NCI-H2171 (cell line): ENCODE measurements at places on chromosomes 4 and X.

- no peak for DNase-seq
Measured at GRCh38 chr4:80073473-80074008, 512 bp upstream of the ANTXR2 start.

- DNase-seq, result no peak
Measured at GRCh38 chrX:85611926-85612325, 232.5 kb upstream of the POF1B start.

DNA sequence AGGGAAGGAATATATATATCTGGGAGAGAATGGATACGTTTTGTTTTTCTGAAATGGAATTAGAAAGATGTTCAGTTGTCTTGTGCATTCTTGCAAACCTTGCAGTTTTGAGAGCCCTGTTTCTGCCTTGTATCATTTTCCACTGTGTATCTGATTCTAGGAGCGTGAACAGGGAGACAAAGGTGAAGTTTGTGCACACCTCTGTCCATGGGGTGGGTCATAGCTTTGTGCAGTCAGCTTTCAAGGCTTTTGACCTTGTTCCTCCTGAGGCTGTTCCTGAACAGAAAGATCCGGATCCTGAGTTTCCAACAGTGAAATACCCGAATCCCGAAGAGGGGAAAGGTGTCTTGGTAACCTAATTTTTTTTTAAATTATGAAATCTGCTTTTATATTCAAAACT lies 17.7 kb downstream of the PGM2 start:
- DNase-seq, result no peak

DNA sequence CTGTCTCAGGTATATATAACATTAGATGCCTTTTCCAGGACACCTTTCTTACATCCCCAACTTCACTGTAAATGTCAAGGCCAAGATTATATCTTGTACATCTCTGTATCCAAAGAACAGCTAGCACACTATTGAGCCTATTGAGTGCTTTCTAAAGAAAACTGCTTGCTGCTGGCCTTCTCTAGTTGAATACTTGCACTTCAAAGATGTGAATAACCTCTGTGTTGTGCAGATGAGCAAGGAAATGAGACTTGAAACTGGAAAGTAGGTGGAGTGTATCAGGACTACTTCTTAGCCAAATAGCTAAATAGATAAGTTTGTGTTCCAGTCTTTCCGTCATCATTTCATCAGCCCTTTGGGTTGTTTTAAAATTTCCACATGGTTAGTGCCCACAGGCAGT lies 704.4 kb upstream of the AMOT start:
- DNase-seq, result no peak

DNA sequence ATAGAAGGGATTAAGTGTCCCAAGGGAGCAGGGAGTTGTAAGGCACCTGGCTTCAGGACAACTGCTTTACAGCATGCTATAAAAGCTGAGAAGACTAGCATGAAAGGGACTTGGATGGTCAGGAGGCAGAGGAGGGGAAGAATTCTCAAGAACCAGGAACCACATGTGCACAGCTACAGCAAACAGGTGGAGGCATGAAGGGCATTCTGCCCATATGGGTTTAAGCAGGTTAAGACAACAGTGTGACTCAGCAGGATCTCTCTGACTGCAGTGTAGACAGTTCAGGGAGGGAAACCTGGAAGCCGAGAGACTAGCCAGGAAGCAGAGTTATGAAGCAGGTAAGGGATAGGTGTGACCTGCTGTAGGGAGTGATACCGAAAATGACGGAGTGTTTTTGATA lies 117.0 kb downstream of the DHRSX start:
- DNase-seq, result no peak

DNA sequence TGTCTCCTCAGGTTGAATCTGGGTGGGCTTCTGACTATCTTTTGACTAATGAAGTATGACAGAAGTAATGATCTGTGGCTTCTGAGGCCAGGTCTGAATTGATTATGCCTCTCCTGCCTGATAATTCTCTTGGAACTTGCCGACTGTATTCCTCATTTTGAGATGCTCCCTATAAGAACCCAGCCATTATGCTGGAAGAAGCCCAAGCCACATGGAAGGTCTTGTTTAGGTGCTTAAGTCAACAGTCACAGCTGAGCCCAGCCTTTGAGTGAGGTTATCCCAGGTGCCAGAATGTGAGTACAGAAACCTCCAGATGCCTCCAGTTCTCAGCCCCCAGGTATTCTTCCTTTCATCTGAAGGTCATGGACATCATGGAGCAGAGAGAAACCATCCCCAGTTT lies 456.6 kb downstream of the IL15 start:
- no peak for DNase-seq

DNA sequence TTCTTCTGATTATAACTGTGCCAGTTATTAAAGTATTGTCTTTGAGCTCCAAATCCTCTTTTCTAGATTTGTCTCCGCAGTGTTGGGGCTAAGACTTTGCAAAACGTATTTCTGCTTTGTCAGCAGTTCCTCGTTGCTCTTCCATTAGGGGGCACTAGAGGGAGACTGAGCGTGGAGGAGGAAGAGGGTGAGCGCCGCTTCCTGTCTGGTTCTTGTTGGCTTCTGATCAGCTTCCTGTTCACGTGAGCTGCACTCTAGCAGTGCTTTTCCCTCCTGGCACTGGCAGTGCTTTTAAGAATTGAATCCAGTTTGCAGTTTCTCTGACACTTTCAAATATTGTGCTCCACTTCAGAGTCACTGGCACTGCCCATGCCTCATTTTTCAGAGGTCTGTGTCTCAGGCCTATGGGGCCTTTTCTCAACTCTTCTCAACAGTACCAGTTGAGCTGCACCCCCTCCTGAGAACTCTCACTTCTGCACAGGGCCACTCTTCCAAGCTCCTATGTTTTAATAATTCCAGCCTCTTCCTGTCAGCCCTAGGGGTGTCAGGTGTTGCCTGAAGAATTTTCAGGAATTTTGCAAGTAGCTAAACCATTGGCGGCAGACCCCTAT lies 54.4 kb upstream of the LCORL start:
- no peak for DNase-seq

GRCh38 chr4:138639018-138639741 lies 376.4 kb upstream of the NOCT start:
- no peak for DNase-seq
